Activated T-helper 17 cell treated with anti-CD3 and anti-CD28 coated beads, Interleukin-2, amount 50 U/mL, for 72 hours (primary cell): ENCODE measurements at places on chromosomes 3 and 15.
A peak's percentile ranks its signal among the peaks of the same experiment; 100 is the strongest.

DNA sequence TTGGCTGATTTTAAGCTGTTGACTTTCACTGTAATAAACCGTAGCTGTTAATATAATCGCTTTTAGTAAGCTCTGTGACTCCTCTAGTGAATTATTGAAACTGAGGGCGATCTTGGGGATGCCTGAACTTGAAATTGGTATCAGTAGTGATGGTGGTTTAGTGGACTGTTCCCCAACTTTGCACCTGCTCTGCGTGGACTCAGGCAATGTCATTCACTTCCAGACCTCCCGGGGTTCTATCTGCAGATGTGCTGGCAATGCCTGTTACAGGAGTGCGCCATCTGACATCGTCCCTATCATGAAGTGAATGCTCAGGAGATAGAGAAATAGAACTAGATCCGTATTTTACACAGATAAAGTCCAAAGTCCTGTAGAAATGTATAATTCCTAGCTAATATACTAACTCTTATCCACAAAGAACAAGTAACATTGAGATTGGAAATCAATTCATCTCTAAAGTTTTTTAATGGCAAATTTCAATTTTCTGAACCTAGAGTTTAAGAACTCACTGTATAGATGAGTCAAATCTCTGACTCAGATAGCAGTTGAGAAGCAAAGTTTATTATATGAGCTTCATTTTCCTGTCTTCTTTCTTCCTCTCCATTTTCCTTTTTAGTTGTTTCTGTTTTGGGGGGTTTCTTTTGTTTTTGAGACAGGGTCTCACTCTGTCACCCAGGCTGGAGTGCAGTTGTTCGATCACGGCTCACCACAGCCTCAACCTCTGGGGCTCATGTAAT, 51.8 kb downstream of the HEG1 start:
- no peak for ATAC-seq
- no peaks in the 10 kb centered on the region for H3K27me3 ChIP-seq
- no peak overlapping the region for H3K4me3 ChIP-seq
- no peak overlapping the region for H3K27ac ChIP-seq
- no peaks in the 10 kb centered on the region for H3K4me1 ChIP-seq

DNA sequence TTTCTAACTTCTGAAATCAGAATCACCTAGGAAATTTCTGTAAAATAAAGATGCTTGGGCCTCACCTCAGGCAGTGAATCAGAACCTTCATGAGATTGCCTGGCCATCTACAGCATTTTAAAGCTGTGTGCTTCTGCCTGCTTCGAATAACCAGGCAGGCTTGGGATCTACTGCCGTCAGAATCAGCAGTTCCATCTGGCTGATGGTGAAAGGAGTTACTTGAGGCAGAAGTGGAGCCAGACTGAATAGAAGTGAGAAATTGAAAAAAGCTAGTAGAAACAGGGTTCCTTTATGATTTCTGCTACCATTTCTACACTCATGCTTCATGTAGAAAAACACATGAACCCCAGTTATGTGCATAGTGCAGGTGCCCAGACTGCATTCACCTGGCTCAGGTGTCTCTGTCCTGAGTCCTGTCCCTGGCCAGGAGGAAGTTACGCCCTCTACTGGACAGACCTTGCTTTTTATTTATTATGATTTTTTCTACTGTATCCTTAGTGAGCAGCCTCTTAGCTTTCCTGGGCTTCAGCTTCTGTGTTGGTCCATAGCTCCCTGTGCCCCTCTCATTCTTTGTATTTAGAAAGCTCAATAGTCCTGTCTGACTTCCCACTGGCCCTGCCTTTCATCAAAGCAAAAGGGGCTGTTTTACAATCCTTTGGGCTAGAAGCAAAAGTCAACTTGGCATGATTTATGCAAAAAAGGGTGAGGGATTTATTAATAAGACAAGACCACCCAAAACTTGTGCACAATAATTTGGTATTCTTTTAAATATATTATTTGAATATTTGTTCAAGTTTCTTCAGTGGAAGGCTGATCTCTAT, 200.8 kb upstream of the GOLGA6L4 start:
- peaks cover 6% of the 10 kb centered on the region for H3K27me3 ChIP-seq
- H3K4me1 ChIP-seq, result no peaks in the 10 kb centered on the region
- H3K36me3 ChIP-seq, result no peaks in the 10 kb centered on the region
- H3K27ac ChIP-seq, result no peak overlapping the region
- no peak for ATAC-seq

DNA sequence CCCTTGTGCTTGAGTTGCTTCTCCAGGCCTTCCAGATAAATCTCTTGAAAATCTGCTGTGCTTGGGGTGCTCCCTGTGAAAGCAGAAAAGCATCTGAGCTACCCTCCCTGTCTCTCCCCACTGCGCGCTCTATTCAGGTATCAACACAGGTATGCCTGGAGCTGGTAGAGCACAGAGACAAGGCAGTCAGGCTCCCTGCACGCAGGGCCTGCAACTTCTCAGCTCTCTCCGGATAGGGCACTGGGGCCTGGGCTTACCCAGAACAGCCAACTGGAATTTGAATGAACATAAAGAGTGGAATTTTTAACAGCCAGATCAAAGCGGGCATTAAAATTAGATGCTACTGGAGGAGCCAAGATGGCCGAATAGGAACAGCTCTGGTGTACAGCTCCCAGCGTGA, 183.6 kb downstream of the XXYLT1 start:
- no peaks in the 10 kb centered on the region for H3K27me3 ChIP-seq
- H3K4me3 ChIP-seq, result peak overlapping the region; percentile 30
- no peak overlapping the region for H3K27ac ChIP-seq

GRCh38 chr15:81050805-81051204, 50.1 kb downstream of the TLNRD1 start:
- no peak for ATAC-seq
- H3K27ac ChIP-seq, result no peak overlapping the region
- H3K4me3 ChIP-seq, result no peak overlapping the region
- H3K4me1 ChIP-seq, result peaks cover 7% of the 10 kb centered on the region
- no peaks in the 10 kb centered on the region for H3K27me3 ChIP-seq

DNA sequence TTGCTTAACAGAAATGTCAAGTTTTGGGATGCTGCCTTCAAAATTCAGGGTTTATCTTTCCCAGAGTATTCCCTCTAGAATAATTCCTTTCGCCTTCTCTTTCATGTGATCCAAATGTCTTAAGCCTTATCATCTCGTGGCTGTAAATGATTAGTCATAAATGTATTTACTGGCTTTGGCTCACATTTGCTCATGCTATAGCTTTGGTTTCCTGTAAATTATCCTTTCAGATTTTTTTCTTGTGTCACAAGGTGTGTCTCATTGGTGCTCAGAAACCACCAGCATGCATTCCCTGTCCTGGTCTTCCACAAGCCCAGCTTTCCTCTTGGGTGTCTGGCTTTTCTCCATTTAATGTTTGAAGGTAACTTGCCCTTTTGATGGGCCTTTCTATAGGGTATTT, 692.7 kb upstream of the ALCAM start:
- no peaks in the 10 kb centered on the region for H3K4me1 ChIP-seq
- H3K27ac ChIP-seq, result no peak overlapping the region
- H3K4me3 ChIP-seq, result no peak overlapping the region
- peaks cover 7% of the 10 kb centered on the region for H3K27me3 ChIP-seq
- H3K36me3 ChIP-seq, result no peaks in the 10 kb centered on the region

DNA sequence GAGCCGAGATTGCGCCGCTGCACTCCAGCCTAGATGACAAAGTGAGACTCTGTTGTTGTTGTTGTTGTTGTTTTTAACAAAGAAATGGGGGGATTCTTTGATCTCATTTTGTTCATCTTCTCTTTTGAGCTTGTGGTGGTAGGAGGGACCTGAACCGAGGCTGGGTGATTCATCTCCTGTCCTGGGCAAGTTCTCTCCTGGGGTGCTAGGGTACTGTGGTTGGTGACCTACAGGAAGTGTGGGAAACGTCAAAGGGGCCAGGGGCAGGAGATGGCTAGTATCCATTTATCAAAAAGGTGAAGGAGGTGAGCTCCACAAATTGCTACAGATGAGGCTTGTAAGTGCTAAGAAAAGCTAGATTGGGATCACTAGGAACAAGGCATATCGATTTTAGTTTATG, 14.3 kb downstream of the PPCDC start:
- H3K36me3 ChIP-seq, result peaks cover 35% of the 10 kb centered on the region
- no peaks in the 10 kb centered on the region for H3K27me3 ChIP-seq
- peaks cover 19% of the 10 kb centered on the region for H3K4me1 ChIP-seq
- ATAC-seq, result peak; percentile 90
- no peak overlapping the region for H3K4me3 ChIP-seq

DNA sequence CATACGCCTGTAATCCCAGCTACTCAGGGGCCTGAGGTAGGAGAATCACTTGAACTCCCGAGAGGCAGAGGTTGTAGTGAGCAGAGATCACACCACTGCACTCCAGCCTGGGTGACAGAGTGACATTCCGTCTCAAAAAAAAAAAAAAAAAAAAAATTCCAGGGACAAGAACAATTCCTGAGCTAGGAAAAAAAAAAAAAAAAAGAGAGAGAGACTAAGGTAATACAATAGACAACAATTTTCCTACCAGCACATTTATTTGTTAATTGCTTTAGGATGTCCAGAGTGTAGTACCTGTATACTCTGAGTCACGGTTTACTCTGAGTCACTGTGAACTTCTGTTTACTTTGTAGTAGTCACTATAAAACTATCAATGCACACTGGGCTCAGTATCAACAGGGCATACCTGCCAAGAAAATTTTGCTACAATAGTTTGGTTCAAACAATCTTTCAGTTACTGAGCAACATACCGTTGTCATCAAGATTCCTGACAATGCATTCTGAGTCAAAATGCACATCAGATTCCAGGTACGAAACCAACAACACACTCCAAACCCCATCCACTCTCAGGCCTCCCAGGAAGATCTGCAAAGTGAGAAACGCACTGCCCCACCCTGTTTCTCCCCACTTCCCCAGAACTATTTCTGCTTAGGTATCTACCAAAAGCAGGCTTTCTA, 28.3 kb downstream of the IGF2BP2 start:
- H3K27ac ChIP-seq, result no peak overlapping the region
- no peaks in the 10 kb centered on the region for H3K36me3 ChIP-seq
- H3K4me3 ChIP-seq, result no peak overlapping the region
- peak; percentile 49 for ATAC-seq
- peaks cover 20% of the 10 kb centered on the region for H3K27me3 ChIP-seq
- no peaks in the 10 kb centered on the region for H3K4me1 ChIP-seq
